ENCODE measurements at places on chromosomes 2 and 18. TPM values are rescaled to one million over a fixed set of nuclear protein-coding genes. Genes with fewer than 3 reads are reported as not detected.

The RBM44 gene
- total RNA-seq: 0.09 TPM

The GPR55 gene
- not detected for total RNA-seq

The CAVIN2 gene
- total RNA-seq: 52.2 TPM

The ACTG2 gene
- 0.18 TPM for total RNA-seq

The ASB3 gene
- total RNA-seq: 11.1 TPM

The DNAH7 gene
- total RNA-seq: 1.0 TPM

The MRO gene
- total RNA-seq: 0.05 TPM
